ENCODE measurements at places on chromosomes 3 and 15. TPM values are rescaled to one million over a fixed set of nuclear protein-coding genes. Genes with fewer than 3 reads are reported as not detected.

DNA sequence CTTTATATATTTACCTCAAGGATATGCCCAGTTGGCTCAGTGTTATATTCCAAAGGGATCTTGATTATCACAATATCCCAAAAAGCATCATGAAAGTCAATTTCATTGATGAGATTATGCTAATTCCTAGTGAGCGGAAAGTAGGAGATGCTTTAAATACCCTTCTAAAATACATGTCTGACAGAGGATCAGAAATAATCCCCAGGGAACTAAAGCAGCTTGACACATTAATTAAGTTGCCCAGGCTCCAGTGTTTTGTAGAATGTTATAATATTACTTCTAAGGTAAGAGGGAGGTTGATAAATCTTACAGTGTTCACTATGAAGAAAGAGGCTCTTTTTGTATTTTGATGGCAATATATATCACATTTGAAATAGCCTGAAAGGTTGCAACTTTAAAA is 767.5 kb upstream of the ROBO1 start:
- no peak for DNase-seq

GRCh38 chr3:169460035-169460434 is 203.5 kb downstream of the MECOM start:
- no peak for DNase-seq

GRCh38 chr3:197700095-197700494 is 36.6 kb downstream of the RUBCN start:
- DNase-seq, result no peak

DNA sequence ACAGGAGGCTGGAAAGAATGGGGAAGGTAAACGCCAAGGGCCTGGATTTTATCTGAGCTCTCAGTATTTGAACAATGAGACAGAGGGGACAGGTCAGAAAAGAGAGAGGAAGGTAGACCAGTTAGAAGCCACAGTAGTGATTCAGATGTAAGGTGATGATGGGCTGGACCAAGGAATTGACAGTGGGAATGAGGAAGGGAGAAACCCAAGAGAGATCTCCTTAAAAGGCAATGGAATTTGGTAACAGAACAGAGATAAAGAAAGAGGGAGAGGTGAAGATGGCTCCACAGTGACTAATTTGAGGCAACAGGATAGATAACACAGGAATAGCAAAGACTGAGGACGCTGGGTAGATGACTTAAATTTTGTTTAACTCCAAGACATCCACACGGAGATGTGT is 11.4 kb upstream of the HEG1 start:
- DNase-seq, result no peak

DNA sequence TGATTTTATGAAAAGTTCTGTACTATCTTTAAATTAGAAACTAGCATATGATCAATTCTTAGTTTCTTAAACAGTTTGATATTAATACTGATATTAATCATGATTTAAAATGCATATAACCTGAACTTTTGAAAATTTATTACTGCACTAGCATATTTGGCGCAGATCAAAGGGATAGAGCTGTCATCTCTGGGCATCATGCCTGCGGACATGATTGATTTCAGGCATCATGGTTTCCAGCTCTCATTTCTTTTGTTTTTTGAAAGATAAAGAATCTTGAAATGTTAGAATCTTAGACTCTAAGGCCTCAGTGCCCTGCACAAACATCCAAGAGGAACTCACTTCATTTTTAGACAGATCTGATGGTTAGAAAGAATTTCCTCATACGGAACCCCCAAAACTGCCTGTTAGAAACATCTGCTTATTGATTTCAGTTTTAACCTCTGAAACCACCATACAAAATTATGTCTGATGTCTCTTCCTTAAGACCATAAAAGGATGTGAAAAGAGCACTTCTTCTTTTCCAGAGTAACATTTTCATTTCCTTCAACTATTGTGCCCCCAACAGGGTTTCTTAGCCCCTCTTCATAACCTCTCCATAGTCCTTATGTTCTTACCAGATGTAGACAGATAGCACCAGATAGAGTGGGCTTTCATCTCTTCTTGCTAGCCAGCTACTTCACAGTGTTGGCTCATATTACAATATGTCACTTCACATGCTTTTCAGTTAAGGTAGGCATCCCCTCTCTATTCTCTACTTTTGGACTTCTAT is 110.8 kb downstream of the BBX start:
- no peak for DNase-seq

DNA sequence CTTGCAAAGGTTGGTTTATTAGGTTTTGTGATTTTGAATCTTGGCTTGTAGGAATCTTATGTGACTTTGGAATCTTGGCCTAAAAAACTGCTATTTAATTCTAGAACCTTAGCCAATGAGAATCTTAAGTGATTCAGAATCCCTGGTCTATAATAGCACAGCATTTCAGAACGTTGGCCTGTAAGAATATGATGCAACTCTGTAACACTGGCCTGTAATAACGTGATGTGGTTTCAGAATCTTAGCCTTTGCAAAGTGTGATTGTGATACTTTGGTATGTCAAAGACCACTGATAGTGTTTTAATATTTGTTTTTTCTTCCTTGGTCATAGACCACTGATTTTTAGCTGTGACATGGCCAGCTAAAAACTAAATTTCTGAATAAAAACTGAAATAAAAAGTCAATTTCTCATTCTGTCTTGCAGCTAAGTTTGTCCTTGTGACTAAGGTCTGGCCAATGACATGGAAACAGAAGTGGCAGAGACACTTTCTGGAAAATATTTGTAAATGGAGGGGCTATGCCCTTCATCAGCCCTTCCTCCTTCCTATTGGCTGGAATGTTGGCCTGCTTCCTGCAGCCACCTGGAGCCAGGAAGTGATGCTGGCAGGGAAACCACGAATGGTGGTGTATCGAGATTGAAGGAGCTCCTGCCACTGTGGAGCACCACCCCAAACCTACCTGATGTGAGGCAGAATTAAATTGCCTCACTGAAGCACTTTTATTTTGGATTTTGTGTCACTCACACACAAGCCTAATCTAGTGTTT is 42.3 kb upstream of the CORO2B start:
- DNase-seq, result no peak

- no peak for DNase-seq
Observed at GRCh38 chr3:159548675-159549335, 439.8 kb upstream of the IL12A start.

DNA sequence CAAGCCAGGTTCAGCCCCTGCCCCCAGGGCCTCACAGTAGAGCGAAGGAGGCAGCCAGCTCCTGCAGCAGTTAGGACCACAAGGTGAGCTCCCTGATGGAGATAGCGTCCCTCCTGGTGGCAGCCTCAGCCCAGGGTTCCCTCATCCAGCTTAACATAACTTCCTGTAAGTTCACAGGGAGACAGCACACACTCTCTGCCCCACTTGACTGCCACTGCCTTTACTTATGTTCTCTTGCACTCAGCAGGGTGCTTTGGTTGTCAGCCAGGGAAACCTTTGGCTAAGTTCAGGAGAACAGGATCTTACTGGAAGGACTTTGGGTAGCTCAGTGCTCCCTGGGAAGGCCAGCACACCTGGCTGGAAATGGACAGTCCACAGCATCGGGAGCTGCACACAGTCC is 10.9 kb downstream of the KBTBD13 start:
- DNase-seq, result no peak

DNA sequence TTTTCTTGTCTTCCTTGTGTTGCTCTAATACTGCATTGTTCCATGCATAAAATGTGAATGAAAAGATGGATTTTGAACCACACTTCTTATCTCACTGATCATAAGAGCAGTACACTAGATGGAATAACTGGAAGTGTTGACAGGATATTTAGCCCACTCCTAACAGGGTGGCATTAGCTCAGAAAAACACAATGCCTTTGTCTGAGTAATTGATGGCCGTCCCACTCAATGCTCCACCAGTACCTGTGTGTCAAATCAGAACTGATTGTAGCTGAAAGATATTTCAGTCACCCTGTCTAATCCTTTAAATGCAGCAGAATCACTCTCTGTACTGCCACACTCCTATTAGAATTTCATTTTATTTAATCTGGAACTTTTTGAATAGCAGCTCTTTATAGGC is 526.5 kb downstream of the UNC13C start:
- no peak for DNase-seq

DNA sequence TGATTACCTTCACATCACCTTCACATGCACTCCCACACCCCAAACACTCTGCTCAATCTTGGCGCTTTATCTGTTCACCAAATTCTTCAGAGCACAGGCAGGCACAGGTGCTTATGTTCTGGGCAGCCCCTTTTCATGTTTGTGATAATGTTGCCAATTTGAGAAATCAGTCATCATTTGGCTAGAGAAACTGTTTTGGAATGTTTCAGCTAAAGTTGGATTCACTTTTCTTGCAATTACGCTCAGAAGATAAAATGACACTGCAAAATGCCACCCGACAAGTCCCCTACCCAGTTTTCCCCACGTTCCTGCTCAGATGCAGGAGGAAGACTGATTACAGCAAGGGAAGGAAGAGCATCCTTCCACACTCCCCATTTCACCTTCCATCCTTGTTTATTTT is 192.9 kb upstream of the LRRN1 start:
- no peak for DNase-seq

DNA sequence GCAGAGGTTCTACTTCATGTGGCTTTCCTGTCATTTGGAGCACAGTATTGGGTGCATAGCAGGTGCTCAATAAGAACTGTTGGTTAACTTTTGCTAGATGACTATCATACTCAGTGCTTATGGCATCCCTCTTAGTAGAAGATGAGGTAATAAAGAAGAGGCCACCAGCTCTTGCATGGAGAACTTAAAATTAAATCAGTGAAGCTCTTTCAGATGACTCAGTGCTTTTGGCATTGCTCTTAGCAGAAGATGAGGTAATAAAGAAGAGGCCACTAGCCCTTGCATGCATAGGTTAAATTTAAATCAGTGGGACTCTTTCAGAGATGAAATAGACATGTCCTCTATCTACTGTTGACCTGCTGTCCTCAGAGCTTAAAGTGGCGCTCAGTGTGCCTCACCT is 109.4 kb upstream of the FGF7 start:
- DNase-seq, result no peak

- DNase-seq, result no peak
Observed at GRCh38 chr3:135800071-135800549, 165.4 kb upstream of the PPP2R3A start.

GRCh38 chr3:175018946-175019727 is 160.0 kb downstream of the NAALADL2 start:
- DNase-seq, result no peak

DNA sequence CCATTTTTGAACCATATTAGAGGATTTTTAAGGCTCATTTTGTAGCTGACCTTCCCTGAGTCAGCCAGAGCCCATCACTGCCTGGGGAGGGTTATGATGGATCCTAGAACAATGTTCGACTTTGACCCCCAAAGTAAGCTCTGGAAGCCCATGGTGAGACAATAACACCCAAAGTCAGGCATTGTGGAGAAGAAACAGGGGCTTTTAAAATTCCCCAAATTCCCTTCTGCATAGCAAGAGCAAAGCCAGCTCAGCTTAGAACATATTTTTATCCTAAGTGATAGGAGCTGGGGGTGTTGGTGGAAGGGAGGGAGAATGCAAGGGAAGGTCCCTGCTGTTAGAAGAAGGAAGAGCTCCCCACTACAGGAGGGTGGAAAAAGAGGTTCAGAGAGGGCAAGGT is 4.0 kb downstream of the ITGA11 start:
- no peak for DNase-seq

- peak; percentile 77 for DNase-seq
Observed at GRCh38 chr3:139353920-139354556, 10.2 kb downstream of the MRPS22 start.

DNA sequence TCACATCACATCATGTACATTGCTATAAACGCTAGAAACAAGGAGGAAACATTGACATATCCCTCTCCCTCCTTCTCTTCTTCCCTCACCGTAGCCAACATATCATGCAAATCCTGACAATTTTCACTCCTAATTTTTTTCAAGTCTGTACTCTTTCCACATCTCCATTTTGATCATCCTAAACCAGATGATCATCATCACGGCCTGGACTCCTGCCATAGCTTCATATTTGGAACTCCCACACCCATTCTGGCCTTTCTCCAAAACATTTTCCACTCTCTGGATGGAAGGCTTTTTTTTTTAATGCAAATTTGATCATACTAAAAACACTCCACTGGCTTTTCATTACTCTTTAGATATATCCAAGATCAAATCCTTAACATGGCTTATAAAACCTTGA is 248.0 kb upstream of the CNTN3 start:
- DNase-seq, result no peak

GRCh38 chr3:15294929-15295328 is 37.5 kb downstream of the SH3BP5 start:
- DNase-seq, result no peak

GRCh38 chr15:31799715-31800321 is 230.5 kb upstream of the CHRNA7 start:
- no peak for DNase-seq

DNA sequence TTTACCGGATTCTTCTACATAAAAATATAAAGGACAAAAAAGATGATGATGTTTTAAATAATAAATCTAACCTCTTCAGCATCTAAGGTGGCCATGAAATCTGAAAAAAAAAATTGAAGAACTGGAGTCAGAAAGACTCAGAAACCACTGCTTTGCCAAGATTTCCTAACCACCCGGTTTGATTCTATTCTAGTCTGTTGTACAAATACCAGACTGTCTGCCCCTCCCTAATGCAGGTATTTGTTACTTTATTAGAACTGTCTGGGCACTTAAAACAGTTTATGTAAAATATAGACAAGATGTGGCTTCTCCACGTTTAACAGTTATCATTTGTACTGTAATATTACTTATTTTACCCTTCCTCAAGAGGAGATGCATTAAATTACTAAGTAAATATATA is 48.8 kb downstream of the UACA start:
- no peak for DNase-seq

- peak; percentile 28 for DNase-seq
Observed at GRCh38 chr15:61216519-61216918, 12.6 kb downstream of the RORA start.

GRCh38 chr15:70437882-70438451 is 325.4 kb downstream of the UACA start:
- DNase-seq, result no peak

Gene NME9
- total RNA-seq, result not detected

Gene SNAPC5
- total RNA-seq, result 23.2 TPM

Gene MESP1
- total RNA-seq, result 0.50 TPM

Gene MME
- total RNA-seq, result 250 TPM

Gene IQSEC1
- total RNA-seq, result 24.7 TPM

Gene AGBL1
- not detected for total RNA-seq

Gene EPHA3
- total RNA-seq, result 15.3 TPM

Gene P3H2
- 29.7 TPM for total RNA-seq

Gene CPA3
- total RNA-seq, result 0.08 TPM

Gene CD200R1
- total RNA-seq, result 0.93 TPM

All from hepatocyte (in vitro differentiated cells).